Left renal cortex interstitium (tissue), 4 donors: ENCODE measurements at places on chromosomes 5 and 9. TPM values are rescaled to one million over a fixed set of nuclear protein-coding genes. Genes with fewer than 3 reads are reported as not detected.

Gene FAXDC2
- 41.3 TPM for polyA plus RNA-seq

Gene SLC12A2
- polyA plus RNA-seq = 40.6 TPM

Gene DBH
- polyA plus RNA-seq = 0.51 TPM

Gene DNAH5
- polyA plus RNA-seq = 2.5 TPM

Gene CCDC171
- polyA plus RNA-seq = 5.5 TPM

Gene MLANA
- 1.3 TPM for polyA plus RNA-seq

Gene SERF1A
- polyA plus RNA-seq = 10.0 TPM

Gene CTXN3
- not detected for polyA plus RNA-seq

Gene ALDH1A1
- 232 TPM for polyA plus RNA-seq

Gene SEMA6A
- polyA plus RNA-seq = 39.6 TPM

Gene CCDC180
- 27.8 TPM for polyA plus RNA-seq

DNA sequence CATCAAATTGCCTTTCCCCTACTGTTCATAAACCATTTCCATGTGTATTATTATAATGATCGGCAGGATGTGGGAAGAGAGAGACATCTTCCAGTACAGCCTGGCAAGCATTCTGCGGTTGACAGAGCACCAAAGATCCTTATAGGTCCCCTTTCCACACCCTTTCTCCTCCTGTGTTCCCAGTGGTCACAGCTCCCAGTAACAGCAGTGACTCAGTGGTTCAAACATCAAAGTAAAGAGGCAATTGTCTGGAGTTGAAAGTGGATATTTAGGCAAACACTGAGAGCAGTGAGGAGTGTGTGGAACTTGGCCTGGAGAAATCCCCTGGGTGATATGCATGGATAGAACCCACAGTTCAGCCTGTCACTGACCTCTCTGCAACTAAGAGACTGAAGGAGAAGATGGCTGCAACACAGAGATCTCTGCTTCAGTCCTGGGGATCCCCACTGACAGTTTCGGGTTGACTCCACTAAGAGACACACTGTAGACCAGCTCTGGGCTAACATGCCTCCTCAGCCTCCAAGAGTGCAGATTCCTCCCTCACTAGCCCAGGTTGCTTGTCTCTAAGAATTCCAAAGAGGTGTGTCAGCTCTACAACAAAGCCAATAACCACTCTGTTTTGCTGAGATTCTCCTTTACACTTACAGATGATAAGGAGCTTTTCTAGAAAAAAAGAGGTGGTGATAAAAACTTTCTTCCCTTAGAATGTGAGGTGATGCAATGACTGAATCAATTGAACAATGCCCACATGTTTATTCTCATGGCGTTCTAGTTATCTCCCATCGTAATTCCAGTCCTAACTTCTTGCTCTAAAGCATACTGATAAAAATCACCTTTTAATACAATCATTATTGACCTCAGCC is 94.4 kb upstream of the IL6ST start:
- DNase-seq = no peak

DNA sequence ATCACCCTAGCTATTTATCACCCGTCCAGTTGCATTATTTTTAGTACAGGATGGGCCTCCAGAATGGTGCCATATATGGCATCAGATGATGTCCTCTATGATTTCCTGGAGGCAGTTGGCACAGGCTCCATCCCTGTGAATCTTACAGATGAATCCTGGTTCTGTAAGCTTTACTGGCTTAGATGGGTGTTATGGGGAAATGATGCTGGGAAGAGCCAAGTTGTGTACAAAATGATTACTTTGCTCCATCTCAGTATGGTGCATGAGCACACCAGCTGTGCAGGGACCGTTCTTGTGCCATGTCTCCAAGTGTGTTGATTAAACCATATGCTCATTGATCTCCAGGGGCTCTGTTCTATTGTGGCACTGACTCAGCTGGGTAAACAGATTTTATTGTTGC is 755.7 kb downstream of the TLR4 start:
- DNase-seq = no peak

GRCh38 chr9:108475813-108476212 is 380.0 kb downstream of the ACTL7B start:
- no peak for DNase-seq

DNA sequence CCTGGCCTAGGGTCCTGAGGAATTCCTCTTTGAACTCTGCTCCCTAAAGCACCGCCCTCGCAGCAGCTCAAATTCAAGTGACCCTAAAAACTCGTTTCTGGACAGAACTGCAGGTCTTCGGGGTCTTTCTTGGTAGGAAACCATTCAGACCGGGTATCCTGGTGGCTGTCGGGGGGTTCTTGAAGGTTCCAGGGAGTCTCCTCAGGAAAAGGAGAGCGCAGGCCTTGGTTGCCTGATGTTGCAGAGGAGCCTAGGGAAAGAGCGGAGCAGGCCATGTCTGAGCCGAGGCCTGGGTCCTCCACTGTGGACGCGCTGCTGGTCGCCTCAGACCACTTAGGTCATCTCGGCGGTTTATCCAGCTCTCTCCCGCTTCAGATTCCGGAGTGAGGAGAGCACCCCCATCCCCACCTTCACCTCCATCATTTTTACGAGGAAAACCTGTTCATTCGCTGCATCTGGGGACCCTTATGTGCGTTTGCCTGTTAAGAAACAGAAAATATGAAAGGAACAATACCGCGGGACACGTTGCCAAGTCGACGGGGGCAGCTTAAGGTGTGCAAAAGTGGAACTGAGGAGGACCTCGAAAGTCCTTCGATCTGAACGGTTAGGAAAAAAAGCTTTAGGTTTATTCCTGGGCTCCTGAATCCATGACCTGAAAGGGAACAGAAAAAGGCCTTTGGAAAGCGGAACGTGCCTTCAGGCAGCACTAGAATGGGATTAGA is 299.4 kb downstream of the PARP8 start:
- DNase-seq = no peak

GRCh38 chr9:116157436-116158138 is 4.0 kb downstream of the PAPPA start:
- DNase-seq = no peak

- no peak for DNase-seq
Observed at GRCh38 chr5:75536694-75537360, 25.1 kb downstream of the POLK start.

GRCh38 chr5:100157066-100157465 is 378.1 kb upstream of the FAM174A start:
- no peak for DNase-seq

DNA sequence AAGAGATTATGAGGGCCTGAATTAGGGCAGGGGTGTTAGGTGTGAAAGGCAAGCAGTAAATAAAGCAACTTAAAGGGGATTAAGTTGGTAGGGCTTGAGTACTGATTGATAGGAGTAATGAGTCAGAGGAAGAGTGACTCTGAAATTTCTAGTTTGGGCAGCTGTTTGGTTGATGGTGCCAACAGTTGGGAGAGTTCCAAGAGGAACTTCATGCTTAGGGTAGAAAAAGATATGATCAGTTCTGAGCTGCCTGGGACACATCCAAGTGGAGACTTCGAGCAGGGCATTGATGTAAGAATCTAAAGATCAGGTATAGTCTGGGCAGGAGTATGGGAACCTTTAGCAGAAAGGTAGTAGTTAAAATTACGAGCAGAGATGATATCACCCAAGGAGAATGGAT is 10.2 kb downstream of the MAMDC2 start:
- no peak for DNase-seq

DNA sequence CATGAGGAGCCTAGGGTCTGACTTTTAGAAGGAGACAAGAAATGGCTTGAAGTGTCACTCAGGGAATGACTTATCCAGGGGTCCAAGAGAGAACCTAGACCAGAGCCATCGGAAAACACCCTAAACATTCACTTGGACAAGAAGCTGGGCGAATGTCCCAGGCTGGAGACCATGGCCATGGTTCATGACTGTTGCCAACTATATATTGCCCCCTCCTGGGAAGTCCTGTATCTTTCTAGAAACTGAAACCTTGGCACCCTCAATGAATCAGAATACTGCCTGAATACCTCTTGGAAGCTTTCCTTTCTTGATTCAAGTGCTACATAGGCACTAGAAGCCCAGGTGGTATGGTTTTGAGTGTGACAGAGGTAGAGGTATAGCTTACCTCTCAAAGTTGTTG is 29.9 kb downstream of the TRMO start:
- DNase-seq = no peak

GRCh38 chr9:72022841-72023240 is 37.6 kb downstream of the C9orf57 start:
- DNase-seq = no peak

GRCh38 chr9:108837530-108837929 is 18.3 kb downstream of the ACTL7B start:
- DNase-seq = no peak

DNA sequence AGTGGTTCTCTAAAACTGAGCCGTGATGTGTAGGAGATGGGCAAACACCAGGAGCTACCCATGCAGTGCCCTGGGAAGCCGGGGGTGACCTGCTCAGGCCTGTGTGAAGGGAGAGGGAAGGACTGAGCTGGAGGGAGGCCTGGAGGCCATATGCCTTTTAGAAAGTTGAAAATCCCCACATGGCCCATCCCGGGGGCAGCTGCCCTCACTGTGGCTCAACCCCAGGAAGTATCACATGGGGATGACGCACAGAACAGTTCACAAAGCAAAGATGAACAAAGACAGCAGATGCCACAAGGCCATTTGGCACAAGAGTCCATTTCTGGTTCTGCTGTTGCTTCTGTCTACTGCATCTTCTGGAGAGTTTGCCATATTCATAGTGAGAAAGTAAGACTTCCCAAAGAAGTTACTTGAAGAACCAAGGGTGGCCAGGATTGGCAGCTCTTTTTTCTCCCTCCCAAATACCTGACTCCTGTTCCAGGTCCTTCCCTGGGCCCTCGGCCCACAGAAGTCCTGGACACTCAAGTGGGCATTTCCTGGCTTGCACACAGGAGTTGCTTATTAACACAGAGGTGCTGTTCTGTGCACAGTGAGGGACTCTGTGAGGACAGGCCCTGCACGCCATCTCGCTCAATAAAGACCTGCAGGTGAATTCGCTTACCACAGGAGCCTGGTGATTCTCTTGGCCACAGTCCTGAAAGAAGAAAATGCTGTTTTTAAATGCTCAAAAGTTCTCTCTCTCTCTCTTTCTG is 25.1 kb downstream of the ACSL6 start:
- no peak for DNase-seq
